ENCODE measurements at places on chromosomes 6 and 20.

DNA sequence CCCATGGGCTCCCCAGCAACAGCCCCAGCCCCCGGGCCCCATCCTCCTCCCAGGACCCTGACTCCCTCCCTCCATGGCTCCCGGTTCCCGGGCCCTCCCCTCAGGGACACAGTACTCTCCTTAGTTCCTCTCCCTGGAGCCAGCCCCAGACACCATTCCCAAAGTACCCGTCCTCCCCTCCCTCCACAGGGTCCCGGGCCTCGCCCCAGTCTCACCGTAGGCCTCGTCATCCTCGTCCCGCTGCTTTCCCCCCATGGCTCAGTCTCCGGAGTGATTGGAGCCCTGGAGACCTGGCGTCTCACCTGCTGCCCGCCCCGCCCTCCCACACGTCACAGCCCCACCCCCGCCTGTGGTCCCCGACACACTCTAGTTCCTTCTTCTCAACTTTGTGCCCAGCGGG is at the start of gene SLC44A4:
Gene SLC44A4, minus strand, starts transcription at position 272 of the 400 bp plus-strand sequence. Its CDS starts 17 bp downstream, at position 255.
- DNase-seq, result no peak

DNA sequence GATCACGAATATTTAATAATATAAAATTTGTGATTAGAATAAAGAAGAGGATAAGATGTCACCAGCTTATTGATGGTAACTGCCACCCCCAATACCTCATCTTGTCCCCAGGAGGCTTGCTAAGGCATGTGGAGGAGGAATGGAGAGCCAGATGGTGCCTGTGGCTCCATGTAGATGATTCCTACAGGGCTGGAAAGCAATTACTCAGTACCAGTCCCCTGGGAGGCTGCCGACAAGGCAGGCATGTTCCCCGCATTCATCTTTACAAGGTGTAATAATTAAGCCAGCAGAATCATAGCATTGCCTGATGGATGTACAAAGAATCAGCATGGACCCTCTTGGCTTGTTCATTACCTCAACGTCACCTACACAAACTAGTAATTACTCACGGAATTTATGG is 155.3 kb downstream of the PLCB1 start:
- no peak for DNase-seq

GRCh38 chr6:971981-972640 is 279.2 kb upstream of the EXOC2 start:
- DNase-seq, result no peak

- DNase-seq, result peak; percentile 38
Observed at GRCh38 chr6:117976030-117976651, 69.1 kb downstream of the SLC35F1 start.

DNA sequence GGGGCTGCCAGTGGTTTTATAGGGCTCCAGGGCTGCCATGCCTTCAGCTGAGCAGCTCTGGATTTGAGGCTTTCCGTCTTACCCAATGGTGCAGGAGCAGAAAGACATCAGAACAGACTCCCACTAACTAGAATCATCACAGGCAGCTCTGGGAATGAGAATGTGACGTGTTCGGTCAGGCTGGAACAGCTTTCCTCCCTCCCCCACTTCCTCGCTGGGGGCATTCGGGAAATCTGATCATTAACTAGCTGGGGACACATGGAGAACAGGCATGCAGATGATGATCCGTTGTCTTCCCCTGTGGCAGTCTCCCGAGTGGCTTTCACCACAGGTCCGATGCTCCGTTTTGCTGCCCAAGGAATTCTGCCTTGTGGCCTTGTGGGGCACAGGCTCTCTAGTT is 5.5 kb upstream of the MTG2 start:
- DNase-seq, result no peak

DNA sequence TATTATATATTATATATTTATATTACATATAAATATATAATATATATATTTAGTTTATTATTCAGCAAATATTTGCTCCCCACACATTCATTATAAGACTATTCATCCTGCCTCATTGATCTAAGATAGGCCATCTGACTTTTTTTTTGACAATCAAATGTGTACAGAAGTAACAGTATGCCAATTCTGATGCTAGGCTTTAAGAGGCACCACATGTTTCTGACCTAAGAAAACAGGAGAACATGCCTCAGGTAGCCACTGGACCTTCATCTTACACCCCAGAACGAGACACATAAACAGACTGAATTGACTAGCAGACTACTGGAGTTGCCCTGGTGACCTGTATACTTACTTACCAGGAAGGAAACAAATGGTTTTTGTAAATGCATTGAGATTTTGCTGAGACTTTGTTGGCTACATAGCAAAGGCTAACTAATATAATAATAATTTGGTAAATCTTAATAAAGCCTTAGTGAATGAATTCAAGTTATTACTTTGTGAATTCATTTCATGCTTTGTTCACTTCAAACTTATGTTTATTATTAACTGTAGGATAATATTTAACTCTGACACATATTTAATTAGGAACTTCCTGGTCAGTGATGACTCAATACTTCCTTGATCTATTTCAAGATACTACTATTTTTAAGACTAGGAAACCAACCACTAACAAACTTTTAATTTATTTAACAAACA is 13.4 kb upstream of the MYO6 start:
- no peak for DNase-seq

GRCh38 chr6:2505624-2506023 is 245.1 kb downstream of the MYLK4 start:
- no peak for DNase-seq

- DNase-seq, result no peak
Observed at GRCh38 chr6:16199804-16200203, 38.6 kb upstream of the GMPR start.

DNA sequence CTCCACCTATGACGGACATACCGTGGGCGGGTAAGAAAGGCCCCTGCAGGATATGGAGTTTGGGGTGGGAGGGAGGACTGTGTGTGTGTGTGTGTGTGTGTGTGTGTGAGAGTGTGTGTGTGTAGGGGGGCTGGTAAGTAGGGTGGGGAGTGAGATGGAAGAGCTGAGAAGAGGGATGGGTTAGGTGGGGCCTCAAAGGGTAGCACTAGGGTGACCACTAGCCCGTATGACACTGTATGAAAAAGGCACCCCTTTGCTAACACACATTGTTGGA is 7.1 kb downstream of the DDR1 start:
- no peak for DNase-seq

DNA sequence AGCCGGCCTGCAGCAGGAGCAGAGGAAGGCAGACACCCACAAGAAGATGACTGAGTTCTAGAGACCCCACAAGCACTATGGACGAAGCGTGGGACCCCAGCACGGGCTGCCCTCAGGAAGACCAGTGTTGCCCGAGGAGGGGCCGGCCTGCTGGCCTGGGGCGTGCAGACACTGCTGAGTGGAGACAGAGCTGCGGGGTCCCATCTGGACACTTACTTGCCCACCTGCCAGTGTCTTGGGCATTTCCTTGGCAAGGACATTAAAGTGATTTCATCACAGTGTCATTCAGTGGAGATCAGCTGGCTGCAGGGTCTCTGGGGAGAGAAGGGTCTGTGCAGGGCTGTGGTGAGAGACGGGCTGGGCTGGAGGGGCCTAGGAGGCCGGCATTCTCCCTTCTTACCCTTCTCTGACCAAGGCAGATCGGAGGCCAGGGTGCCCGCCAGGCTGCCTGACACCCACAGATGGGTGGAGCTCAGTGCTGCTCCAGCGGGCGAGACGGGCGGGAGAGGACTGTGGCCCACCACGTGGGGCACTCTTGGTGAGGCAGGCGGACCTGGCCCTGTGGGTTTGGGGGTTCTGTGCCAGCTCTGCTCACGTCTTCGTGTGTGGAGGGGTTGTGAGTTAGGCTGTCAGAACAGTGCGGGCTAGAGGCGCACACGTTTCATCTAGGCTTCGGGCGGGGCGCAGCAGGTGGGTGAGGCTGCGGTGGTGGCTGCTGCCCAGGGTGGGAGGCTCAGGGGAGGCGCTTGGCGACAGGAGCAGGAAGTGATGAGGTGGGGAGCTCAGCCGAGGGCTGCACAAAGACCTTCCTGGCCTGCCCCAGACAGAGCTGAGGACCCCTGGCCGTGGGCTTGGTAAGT is at the start of gene LIME1:
Gene LIME1, plus strand, starts transcription at position 806 of the 860 bp plus-strand sequence. CDS start 886 bp downstream, outside the sequence.
- peak; percentile 91 for DNase-seq

DNA sequence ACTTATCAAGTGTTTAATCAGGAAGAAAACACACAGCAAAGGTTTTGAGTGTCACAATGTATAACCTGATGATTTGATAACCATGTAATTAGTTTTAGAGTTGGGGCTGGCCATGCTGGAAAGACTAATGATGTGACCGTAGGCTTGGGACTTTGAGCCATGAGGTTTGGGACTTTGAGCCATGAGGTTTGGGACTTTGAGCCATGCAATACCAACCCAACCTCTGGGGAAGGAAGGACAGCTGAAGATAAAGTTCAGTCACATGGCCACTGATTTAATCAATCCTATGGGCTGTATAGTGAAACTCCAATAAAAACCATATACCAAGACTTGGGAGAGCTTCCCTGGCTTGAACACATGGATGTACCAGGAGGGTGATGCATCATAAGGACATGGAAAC is 32.8 kb downstream of the SLC35B3 start:
- no peak for DNase-seq

Measured in CD8-positive, alpha-beta T cell (primary cell).